ENCODE measurements at places on chromosomes 2 and 18.

DNA sequence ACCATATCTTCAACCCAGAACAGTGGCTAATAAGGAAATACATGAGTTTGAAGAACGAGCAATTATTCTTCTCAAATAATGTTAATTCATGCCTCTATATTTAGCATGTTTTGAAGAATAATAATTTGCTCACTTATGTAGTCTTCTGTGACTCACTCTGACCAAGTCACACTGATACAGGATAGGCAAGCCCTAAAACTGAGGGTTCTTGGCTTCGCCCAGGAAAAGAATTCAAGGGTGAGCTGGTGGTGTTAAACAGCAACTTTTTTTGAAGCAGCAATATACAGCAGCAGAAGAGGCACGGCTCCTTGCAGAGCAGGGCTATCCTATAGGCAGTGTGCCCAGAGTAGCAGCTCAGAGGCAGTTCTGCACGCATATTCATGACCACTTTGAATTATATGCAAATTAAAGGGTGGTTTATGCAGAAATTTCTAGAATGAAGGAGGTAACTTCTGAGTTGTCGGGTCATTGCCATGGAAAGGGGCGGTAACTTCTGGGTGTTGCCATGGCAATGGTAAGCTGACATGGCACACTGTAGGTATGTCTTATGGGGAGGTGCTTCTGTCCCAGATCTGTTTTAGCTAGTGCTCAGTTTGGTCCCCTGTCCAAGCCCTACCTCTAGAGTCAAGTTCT lies 200.6 kb downstream of the RND3 start:
- no peak for DNase-seq

- no peak for DNase-seq
Measured at GRCh38 chr2:28617502-28618184, 121.8 kb downstream of the PLB1 start.

- DNase-seq = no peak
Measured at GRCh38 chr2:99876956-99877355, 265.4 kb downstream of the AFF3 start.

GRCh38 chr2:195105581-195105980 lies 551.4 kb upstream of the SLC39A10 start:
- no peak for DNase-seq

GRCh38 chr2:19987936-19988335 lies 2.0 kb downstream of the WDR35 start:
- DNase-seq = no peak

GRCh38 chr18:58263055-58263957 lies 219.3 kb downstream of the NEDD4L start:
- no peak for DNase-seq
